ENCODE measurements at places on chromosomes 2 and 18. TPM values are rescaled to one million over a fixed set of nuclear protein-coding genes. Genes with fewer than 3 reads are reported as not detected.

DNA sequence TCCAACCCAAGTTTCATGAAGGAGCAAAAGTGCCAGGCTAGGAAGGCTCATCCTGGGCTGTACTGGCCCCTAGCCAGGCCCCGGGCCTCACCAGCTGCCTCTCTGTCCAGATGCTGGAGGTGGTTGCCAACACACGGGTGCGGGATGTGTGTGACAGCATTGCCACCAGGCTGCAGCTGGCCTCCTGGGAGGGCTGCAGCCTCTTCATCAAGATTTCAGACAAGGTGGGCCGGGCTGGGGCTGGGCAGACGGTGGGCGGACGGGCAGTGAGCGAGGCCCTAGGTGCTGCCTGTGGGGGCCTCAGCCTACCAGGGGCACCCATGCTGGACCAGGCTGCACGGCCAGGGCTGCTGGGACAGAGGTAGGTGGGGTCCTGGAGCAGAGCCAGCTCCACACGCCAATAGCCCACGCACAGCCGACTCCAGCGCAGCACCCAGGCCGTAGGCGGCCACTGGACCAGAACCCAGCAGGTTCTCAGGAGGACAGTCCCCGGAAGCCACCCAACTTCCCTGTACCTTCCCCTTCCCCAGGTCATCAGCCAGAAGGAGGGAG is 11.8 kb upstream of the GPR17 start:
- no peak for DNase-seq

DNA sequence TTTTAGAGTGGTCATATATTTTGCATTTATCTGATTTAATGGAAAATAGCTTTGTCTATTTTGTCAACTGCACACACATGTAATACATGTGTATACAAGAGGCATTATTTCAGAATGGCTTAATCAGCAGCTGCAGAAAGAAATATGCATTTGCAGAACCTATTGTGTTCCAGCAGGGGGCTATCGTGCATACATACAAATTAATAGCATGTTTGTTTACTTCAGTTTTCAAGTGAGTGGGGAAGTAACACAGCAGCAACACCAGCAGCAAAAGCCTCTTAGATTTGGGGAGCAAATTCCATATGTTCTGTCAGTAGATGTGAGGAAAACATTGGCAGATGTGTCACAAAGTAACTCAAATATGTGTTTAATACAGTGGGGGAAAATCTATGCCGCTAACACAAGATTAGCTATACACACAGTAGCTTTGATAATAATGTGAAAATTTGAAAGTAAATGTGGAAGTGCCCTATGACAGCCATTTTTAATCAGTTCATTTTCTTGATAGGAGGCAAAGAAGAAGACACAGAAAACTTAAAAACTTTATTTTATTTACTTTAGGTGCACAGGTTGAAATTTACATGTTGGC is 218.1 kb downstream of the WDR7 start:
- peak; percentile 73 for DNase-seq

GRCh38 chr2:233468741-233469110 is 97.9 kb downstream of the USP40 start:
- no peak for DNase-seq

TMEM163 gene
- polyA plus RNA-seq: not detected

- DNase-seq: no peak
These were observed 1.6 kb downstream of the PLCL1 start for GRCh38 chr2:197805715-197806633.

- DNase-seq: no peak
These were observed 90.1 kb upstream of the KLF7 start for GRCh38 chr2:207255565-207256470.

DNA sequence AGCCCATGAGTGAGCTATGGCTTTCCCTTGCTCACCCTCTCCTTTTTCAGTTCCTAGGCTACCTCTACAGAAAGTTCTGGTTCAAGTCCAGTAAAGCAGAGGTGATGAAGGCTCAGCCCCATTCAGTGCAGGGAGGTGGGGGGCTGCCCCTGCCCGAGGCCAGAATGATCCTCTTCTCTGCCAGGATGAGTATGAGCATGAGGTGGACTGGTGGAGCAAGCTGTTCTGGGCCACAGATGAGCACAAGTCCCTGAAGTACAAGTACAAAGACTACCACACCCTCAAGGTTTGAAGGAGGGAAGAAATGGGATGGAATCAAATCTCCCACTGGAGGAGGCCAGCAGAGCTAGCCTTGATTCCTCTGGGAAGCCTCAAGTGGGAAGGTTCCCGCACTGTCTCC is 42.4 kb downstream of the LMAN2L start:
- DNase-seq: no peak

- DNase-seq: no peak
These were observed 1.2 kb upstream of the ASB1 start for GRCh38 chr2:238425505-238425978.

- DNase-seq: peak; percentile 50
These were observed 4.7 kb downstream of the ACVR1 start for GRCh38 chr2:157871415-157871814.

GRCh38 chr2:98876741-98877140 is 59.3 kb downstream of the CRACDL start:
- DNase-seq: no peak

DNA sequence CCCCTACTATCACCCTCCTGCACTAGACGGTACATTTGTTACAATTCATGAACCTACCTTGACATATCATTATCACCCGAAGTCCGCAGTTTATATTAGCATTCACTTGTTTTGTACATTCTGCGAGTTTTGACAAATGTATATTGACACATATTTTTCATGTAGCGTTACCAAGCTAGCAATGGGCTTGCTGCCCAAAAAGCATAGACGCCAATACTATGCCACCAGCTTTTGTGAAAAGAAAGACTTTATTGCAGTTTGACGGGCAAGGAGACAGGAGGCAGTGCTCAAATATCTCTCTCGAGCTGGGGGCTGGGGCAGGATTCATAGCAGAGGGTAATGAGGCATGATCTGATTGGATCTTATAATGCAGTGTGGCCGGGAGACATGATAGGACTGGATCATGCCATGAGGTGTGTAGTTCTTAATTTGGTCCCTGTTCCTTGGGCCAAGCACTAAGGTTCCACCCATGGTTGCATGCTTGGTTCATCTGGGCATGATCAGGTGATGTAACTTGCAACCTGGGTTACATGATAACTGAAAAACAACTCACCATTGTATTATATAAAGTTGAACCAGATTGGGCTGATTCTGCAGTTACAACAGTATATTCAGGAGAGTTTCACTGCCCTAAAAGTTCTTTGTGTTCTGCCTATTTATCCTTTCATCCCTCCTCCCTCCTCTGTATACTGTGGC is 162.3 kb downstream of the RTN4 start:
- no peak for DNase-seq

DNA sequence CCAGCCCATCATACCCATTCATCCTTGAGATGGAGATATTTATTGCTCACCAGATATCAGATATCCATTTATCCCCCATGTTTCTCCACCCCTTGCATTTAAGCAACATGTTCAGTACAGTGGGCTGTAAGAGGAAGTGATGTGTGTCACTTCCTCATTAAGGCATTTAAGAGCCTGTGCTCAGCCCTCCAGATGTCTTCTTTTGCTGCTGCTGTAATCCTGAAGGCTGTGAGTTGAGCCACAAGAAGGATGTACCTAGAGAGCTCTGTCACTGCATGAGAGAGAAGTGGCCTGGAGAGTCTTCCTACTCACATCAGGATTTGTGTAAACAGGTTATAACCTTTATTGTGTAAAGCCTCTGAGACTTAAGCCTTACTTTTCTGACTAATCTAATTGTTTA is 151.8 kb upstream of the UNC80 start:
- no peak for DNase-seq

ERFE gene
- 3.8 TPM for polyA plus RNA-seq

- DNase-seq: no peak
These were observed 58.1 kb downstream of the FAM178B start for GRCh38 chr2:96928277-96928781.

PMS1 gene
- 7.1 TPM for polyA plus RNA-seq

GRCh38 chr2:226466589-226466988 is 333.0 kb downstream of the IRS1 start:
- DNase-seq: peak; percentile 48

HOXD13 gene
- not detected for polyA plus RNA-seq

GRCh38 chr18:80171054-80171872 is 62.2 kb downstream of the ADNP2 start:
- peak; percentile 69 for DNase-seq
